Osteocyte (in vitro differentiated cells): ENCODE measurements at places on chromosomes 2 and 18. TPM values are rescaled to one million over a fixed set of nuclear protein-coding genes. Genes with fewer than 3 reads are reported as not detected.

The CIB4 gene
- not detected in 2 replicates for total RNA-seq

The SCN3A gene
- not detected in 2 replicates for total RNA-seq

The CYRIA gene
- total RNA-seq, result 2.8 TPM in 2 replicates

The EVX2 gene
- total RNA-seq, result not detected in 2 replicates

The MAP3K19 gene
- not detected in 2 replicates for total RNA-seq

The RMDN2 gene
- total RNA-seq, result 8.4 and 8.8 TPM in 2 replicates

DNA sequence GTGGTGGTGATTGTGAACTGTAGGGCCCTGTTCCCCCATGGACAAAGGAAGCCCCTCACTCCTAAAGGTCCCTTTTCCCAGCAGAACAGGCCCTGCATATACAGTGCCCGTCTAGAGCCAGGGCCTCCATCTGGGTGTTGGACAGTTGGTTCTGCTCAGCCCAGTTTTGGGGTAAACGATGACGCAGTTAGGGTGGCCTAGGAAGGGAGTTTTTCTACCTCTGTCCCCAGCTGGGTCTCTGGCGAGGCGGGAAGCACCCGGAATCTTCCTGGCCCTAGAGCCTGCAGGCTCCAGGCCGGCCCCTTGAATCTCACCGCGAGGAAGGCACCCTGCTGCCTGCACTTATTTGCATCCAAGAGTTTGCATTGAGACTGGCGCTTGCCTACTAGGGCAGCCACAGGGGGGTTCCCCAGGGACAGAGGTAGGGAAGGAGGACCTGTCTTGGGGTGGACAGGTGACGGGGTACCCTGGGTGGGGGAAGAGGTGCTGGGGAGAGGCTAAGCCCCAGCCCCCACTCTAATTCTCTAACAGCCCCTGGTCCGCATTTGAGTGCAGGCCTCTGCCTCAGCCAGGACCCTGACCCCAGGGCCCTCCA lies 529 bp upstream of the MTA3 start:
- DNase-seq, result no peak

DNA sequence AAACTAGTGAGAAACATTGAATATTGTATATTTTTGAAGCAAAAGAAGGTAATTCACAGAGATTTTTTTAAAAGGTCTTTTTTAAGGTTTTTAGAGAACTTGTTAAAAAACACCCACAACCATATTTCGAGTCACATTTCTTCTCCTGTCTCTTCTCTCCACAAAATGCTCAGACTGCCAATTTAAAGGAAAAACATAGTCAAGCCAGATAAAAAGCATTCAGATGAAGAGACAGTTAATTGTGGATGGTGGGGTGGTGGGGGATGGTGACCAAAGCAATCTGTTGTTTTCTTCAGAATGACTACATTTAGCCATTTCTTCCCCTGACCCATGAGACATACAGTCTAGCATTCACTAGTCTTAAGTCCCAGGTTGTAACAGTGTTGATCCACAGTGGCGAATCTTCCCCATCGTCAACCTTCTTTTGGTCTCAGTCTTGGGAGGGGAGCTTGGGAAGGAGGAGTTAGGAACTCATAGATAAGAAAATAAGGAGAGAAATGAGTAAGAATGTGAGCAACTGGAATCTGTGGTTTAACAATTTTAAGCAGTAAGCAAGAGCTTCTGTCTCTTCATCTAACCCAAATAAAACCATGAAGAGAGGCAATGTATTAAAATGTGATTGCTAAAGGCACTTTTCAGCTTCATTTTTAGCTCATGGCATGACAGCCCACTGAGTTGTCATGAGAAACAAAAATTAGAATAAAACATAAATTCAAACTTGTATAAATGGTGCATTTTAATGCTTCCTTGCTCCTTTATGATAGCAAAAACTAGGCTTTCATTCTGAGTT lies 413.7 kb upstream of the FSHR start:
- no peak for DNase-seq

GRCh38 chr2:98374286-98374685 lies 28.0 kb downstream of the CNGA3 start:
- no peak for DNase-seq

DNA sequence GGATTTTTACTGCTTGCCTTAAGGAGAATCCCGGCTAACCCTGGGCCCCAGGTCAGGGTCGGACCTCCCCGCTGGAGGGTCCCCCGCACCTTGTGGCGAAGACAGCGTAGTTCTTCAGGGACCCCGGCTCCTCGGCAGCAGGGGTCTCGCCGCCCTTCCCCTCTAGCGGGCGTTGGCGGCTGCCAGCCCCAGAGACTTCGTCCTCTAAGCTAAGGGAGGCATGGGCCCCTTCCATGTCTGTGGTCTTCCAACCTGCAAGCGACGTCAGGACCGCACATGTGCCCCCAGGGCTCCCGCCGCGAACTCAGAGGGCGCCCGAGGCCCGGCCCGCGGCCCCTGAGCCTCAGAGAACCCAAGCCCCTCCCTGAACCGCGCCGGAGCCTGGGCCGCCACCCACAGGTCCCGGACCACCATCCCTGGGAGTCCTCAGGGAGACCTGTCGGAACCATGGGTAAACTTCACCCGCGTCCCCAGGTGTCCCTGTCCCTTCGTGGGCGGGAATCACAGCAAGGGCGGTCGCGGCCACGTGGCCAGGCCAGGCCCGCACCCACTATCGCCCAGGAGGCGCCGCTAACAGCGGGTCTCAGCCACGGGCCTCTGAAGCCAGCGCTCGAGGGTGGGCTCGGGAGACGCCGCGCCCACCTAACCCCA lies 562 bp downstream of the ANKMY1 start:
- DNase-seq, result no peak

GRCh38 chr2:64104933-64105332 lies 39.3 kb downstream of the PELI1 start:
- DNase-seq, result no peak

DNA sequence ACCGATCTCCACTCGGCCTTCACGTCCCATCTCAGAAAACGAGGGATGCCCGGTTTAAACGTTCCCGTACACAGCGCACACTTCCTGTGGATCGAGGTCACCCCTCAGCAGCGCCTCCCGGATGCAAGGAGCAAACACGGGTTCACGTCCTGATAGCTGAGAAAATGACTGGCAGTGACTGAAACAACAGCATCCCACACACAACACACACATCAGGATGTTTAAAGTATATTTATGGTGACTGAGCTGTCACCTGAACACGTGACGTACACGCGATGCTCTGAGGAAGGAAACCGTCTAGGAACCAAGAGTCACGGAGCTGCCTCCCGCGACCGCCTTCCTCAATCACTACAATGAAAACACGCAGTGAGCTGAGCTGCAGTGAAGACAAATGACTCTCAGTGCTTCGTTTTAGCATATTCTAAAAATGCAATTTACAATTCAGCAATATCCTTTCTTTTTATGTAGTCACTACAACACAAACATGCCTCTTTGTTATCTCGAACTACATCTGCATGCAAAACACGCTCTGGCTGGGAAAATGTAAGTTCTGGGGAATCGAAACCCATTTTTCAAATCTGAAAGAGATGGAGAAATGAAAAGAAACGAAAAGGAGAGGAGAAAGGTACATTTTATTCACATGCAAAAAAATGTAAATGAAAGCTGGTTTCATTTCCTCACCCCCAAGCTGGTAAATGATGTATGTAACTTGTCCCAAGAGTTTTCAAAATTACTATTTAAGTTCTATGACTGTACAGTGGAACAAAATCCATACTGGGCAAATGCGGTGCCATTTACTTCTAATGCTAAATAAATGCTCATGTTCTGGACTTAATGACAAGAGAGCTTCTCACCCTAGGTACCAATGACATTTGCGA lies 19.8 kb downstream of the HDAC4 start:
- no peak for DNase-seq

- DNase-seq, result no peak
These were observed 91.6 kb downstream of the PTPRM start for GRCh38 chr18:7658701-7659100.

DNA sequence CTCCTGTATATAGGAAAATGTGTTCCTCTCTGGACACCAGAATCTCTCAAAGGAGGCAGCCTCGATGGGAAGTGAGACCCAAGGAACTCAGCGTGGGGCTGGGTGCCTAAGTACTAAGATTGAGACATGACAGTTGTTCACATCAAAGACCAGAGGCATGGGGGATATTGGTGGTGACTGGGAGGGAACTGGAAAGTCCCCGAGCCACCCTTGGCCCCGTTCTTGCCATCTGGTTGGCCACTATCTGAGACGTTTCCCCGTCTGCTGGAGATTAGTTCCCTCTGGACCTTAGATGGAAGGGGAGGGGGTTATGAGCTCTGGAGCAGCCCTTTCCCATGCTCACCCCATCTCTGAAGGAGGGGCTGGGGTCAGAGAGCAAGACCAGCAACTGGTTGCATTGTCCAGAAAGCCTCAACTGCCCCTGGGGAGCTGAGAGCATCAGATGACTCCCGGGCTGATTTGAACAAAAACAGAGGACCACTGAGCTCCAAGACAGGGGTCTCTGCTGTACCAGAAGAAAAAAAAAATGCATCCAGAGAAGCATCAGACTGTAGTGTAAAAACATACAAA lies 11.8 kb downstream of the FBLN7 start:
- peak; percentile 54 for DNase-seq

DNA sequence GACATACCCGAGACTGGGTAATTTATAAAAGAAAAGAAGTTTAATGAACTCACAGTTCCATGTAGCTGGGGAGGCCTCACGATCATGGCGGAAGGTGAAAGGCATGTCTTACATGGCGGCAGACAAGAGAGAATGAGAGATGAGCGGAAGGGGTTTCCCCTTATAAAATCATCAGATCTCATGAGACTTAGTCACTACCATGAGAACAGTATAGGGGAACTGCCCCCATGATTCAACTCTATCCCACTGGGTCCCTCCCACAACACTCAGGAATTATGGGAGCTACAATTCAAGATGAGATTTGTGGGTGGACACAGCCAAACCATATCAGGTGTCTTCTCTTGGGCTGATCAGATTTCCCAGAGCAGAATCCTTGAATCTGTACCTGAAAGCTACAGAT lies 617.3 kb upstream of the ID2 start:
- no peak for DNase-seq

DNA sequence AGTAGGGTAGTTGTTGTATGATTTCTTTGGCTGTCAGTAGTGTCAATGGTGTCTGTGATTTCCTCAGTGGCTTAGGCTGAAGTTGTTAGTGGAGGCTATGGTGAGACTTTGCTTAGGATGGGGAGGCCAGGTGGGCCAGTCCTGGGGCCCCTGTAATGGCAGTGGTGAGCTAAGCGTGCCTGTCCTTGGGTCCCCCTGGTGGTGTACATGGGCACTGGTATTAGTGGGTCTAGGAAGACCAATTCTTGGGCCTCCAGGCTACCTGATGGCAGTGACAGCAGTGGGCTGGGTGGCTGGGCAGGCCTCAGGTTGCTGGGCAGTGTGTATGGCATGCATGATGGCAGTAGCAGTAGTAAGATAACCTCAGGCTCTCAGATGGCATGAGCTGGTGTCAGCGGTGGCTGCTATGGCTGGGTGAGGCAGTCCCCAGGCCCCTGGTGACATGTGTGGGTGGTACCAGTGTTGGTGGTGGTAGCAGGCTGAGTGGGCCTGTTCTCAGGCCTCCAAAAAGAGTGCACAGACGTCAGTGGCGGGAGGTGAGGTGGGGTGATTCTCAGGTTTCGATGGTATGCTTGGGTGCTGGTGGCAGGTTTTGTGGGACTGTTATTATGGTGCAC lies 103.2 kb downstream of the KLHL14 start:
- no peak for DNase-seq

DNA sequence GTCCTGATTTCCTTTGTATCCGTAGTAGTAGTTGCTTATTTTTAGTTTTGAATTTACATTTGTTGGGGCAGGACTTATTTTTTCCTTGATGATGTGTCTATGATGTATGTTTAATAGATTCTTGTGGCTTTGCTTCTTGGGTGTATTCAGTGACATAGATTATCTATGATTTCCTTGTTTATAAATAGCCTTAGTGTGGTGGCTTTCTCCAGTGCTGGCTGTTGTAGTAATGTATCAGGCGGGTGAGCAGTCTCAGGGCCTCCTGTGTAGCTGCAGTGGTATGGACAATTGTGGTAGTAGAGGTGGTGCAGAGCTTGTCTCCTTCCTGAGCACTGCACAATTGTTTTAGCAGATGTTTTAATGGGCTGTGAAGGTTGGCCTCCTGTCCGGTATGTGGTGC lies 60.5 kb downstream of the SMCHD1 start:
- no peak for DNase-seq

GRCh38 chr2:221492636-221493035 lies 79.5 kb downstream of the EPHA4 start:
- no peak for DNase-seq
